Stimulated activated naive CD8-positive, alpha-beta T cell treated with anti-CD3 and anti-CD28 coated beads, Interleukin-15, amount 100 ng/mL, for 72 hours (primary cell): ENCODE measurements at places on chromosomes 11 and 22.
A peak's percentile ranks its signal among the peaks of the same experiment; 100 is the strongest.

DNA sequence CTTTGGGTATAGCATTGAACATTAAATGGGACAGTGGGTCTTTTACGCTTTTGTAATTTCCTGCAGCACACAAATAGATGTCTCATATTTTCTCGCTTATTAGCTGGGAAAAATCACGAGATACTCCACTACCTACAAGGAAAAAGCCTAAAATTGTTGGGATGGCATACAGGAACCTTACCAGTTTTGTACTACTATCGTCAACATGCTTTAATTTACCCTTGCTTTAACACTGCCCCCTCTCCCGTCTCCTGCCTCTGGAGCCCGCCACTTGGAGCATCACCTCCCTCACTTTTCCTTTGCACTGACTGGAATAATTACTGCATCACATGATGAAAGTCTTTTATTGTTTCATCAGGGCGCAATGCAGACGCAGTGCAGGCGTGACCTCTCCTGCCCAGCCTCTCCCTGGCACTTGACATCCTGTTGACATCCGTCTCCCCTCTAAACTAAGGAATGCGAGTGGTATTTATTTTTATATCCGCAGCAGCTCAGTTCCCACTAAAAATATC is 1.0 kb upstream of the FNBP4 start:
- DNase-seq: peak; percentile 43

GRCh38 chr11:17384002-17384511 is 4.4 kb downstream of the KCNJ11 start:
- peak; percentile 70 for DNase-seq

DNA sequence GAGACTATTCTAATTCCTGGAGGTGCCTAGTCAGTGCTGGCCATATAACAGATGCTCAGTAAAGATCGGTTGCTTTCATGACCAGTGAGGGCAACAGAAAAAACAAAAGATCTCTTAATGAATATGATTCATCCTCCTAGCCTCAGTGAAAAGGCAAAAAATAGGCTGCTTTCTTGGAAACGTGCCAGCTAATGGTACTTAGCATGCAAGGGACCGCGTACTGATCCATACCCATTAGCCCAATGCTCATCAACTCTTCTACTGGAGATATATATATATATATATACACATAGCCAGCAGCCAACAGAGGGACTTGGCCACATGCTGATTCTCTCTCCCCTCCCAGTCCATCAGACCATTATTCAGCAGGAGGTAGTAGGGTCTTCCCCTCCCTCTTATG is 320.4 kb downstream of the KIRREL3 start:
- DNase-seq: no peak

DNA sequence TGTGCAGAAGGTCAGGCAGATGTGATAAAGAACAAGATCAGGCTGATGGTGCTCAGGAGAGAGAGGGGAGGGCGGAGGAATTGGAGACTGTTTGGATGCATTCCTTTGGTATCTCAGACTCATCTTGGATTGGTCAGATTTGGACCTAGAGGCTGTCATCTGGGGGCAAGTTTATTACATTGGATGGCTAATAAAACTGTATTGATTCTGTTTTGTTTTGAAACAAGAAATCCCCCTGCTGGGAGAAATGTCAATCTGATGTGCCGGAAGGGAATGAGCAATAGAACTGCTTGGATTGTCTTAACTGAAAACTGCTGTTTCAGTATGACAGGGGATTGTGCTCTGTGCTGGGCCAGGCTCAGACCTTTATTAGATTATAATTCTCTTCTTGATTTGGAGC is 25.5 kb upstream of the CCDC90B start:
- no peak for DNase-seq

- DNase-seq: peak; percentile 86
These were observed 42.1 kb downstream of the LRRC32 start for GRCh38 chr11:76628408-76628947.

GRCh38 chr11:132549561-132549960 is 982.7 kb downstream of the OPCML start:
- DNase-seq: no peak

DNA sequence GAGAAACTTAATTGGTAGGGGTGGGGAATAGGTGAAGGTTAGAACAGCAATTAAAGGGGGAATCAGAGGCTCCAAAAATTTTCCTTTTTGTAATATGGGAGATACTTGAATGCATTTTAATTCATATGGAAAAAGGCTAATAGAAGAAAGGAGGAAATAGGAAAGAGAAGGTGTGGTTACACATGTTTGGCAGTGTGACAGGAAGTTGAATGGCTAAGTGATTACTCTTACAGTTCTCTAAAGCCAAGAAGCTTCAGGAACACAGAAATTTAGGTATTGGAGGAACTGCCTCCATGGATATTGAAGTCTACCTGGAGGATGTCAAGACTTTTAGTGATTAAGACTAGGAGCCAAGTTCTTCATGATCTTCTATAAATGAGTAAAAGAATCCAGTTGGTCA is 6.3 kb downstream of the NXPE2 start:
- no peak for DNase-seq

GRCh38 chr22:24147666-24148065 is 33.6 kb upstream of the SUSD2 start:
- no peak for DNase-seq

GRCh38 chr11:117217141-117218084 is 14.5 kb downstream of the PCSK7 start:
- DNase-seq: no peak

- no peak for DNase-seq
These were observed 3.5 kb downstream of the ME3 start for GRCh38 chr11:86668929-86669328.

- DNase-seq: no peak
These were observed 30.8 kb downstream of the EP300 start for GRCh38 chr22:41123151-41123550.

DNA sequence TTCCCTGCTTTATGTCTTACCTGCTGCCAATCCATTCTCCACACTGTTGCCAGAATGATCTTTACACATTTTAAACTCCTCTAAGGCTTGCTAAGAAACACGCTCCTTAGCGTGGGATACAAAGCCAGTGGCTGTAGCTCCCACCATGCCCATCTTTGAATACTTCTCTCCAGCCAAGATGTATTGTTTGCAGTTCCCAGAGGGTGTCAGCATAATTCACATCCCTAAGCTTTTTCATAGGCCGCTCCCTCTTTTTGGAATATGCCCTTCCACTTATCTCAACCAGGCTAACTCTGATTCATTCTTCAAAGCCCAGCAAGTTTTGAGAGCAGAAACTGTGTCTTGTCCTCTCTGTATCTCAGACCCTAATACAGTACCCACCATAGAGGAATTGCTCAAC is 8.1 kb upstream of the UPK2 start:
- DNase-seq: no peak

- DNase-seq: no peak
These were observed 29.1 kb upstream of the TP53I11 start for GRCh38 chr11:44979543-44980399.

GRCh38 chr11:100340466-100341319 is 346.4 kb upstream of the ARHGAP42 start:
- no peak for DNase-seq

GRCh38 chr22:38735465-38736256 is 20.1 kb downstream of the SUN2 start:
- peak; percentile 26 for DNase-seq

DNA sequence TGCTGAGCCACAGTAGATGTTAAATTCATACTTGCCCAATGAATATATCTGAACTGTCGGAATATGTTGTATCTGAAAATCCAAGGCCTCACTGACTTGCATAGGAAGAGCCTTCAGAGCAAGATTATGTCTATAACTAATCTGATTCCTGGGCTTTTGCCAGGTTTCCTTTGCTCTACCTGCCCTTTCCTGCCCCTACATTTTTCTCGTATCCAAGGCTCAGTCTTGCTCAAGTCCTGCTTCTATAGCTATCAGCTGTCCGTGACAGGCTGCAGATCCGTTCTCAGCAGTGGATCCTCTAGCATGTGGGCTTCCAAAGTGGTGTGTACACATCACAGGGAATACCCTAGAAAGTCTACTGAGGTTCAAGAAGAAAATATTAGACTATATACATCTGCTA is 18.8 kb upstream of the USP47 start:
- no peak for DNase-seq

DNA sequence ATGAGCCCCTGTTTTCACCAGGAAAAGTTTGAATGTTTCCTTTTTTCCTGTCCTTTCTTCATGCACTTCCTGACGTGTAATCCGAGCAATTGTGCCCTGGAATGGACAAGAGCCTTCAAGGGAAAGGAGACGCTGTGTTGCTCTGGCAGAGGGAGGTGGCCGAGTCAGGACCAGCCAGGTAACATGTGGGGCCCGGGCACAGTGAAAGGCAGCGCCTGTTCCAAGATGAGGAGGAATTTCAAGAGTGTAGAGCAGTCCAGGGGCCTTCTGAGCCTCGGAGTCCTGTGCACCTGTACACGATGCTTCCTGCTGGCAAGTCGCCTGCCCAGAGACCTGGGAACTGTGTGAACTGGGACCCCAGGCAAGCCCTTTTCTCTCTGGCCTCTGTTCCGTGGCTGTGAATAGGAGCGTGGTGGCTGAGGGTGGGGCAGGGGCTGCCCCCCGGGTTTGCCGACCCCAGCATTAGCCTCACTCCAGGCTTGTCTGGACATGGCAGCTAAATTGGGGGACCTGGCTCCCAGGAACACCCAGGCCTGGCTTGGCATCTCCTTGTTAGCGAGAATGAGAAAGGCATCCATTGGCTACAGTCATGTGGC is 92.0 kb downstream of the MYEOV start:
- no peak for DNase-seq

DNA sequence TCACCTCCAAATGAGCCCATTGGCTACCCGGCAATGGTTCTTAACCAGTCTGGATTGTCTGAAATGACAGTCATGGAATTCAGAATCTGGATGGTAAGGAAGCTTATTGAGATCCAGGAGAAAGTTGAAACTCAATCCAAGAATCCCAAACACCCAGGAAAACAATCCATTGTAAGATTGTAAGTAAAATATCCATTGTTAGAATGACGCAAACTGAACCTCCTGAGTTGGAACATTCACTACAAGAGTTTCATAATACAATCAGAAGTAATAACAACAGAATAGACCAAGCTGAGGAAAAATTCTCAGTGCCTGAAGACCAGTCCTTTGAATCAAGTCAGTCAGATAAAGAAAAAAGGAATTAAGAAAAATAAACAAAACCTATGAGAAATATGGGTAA is 22.1 kb downstream of the OR8G5 start:
- no peak for DNase-seq
